Sigmoid colon (tissue), 7 donors: ENCODE measurements at places on chromosomes 6 and 20. TPM values are rescaled to one million over a fixed set of nuclear protein-coding genes. Genes with fewer than 3 reads are reported as not detected.

The BTN1A1 gene
- not detected for total RNA-seq

The HLA-A gene
- 279 TPM for total RNA-seq

The BCL2L1 gene
- 56.5 TPM for total RNA-seq

The PAK5 gene
- 0.36 TPM for total RNA-seq

The HLA-DPB1 gene
- total RNA-seq, result 62.4 TPM

The LY6G5B gene
- 2.8 TPM for total RNA-seq

The BFSP1 gene
- total RNA-seq, result 3.6 TPM

The PPP1R14C gene
- under 0.01 TPM for total RNA-seq

The NKAIN4 gene
- total RNA-seq, result 3.6 TPM

The SEMG1 gene
- total RNA-seq, result not detected

The KCNK16 gene
- not detected for total RNA-seq

The HIVEP2 gene
- total RNA-seq, result 16.9 TPM

The TFAP2A gene
- total RNA-seq, result 0.36 TPM

The PYGB gene
- total RNA-seq, result 245 TPM

The GATA5 gene
- total RNA-seq, result not detected

The MAFB gene
- 31.5 TPM for total RNA-seq

The CTCFL gene
- not detected for total RNA-seq

The SIRPB2 gene
- total RNA-seq, result 10.2 TPM

The WFDC5 gene
- not detected for total RNA-seq

The CCN6 gene
- total RNA-seq, result not detected

The LGSN gene
- not detected for total RNA-seq

The HLA-DMB gene
- 12.2 TPM for total RNA-seq

The RAD21L1 gene
- not detected for total RNA-seq

The DPPA5 gene
- total RNA-seq, result not detected

The LY6G6D gene
- 21.2 TPM for total RNA-seq
